HCT116 (cell line): ENCODE measurements at places on chromosomes 6 and 20. TPM values are rescaled to one million over a fixed set of nuclear protein-coding genes. Genes with fewer than 3 reads are reported as not detected.

TMEM244 gene
- total RNA-seq = not detected

GRCh38 chr20:32621071-32621890, 36.1 kb upstream of the NOL4L start:
- peak; percentile 54 for DNase-seq

FRK gene
- total RNA-seq = 3.7 TPM

- no peak for DNase-seq
These were observed 26.5 kb downstream of the HEBP2 start for GRCh38 chr6:138430361-138431145.

- DNase-seq = no peak
These were observed 88.8 kb downstream of the CD24 start for GRCh38 chr6:106885679-106886078.

GRCh38 chr6:126650931-126651330, 311.0 kb downstream of the CENPW start:
- no peak for DNase-seq

GABRR1 gene
- not detected for total RNA-seq

NHSL1 gene
- 15.4 TPM for total RNA-seq

DNA sequence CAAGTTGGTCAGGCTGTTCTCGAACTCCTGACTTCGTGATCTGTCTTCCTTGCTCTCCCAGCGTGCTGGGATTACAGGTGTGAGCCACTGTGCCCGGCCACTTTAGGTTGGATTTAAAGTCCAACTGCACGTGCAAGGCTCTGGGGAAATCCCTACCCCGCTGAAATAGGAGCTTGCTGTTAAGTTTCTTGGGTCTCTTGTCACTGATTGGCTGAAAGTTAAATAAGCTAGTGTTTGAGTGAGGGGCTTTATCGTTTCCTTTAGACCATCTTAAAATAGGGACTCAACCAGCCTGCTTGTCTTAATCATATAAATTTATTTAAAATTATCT, 11.1 kb upstream of the SERINC1 start:
- no peak for DNase-seq

GRCh38 chr6:122007339-122007738, 392.1 kb upstream of the HSF2 start:
- DNase-seq = no peak

DNA sequence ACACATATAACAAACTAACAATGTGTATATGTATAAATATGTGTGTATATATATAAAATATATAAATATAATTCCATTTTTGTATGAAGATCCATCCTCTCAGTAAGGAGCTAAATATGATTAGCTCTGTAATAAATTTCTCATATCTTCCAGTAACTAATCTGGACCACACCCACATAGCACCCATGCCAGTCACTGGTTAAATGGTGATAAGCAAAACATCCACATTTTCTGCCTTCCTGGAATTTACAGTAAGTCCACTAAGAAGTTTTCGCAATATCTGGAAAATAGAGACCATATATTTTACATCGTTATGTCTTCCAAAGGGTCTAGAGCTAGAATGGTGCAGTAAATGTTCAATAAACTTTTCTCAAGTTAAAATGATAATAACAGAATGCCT, 151.5 kb upstream of the STMND1 start:
- DNase-seq = no peak

- no peak for DNase-seq
These were observed 451.5 kb downstream of the EPM2A start for GRCh38 chr6:145283856-145284255.

CST4 gene
- total RNA-seq = not detected

- no peak for DNase-seq
These were observed 148.1 kb downstream of the SCML4 start for GRCh38 chr6:107676042-107676441.

NKX2-4 gene
- total RNA-seq = not detected

- DNase-seq = no peak
These were observed 412.6 kb upstream of the PLCB4 start for GRCh38 chr20:8656335-8656734.

DNA sequence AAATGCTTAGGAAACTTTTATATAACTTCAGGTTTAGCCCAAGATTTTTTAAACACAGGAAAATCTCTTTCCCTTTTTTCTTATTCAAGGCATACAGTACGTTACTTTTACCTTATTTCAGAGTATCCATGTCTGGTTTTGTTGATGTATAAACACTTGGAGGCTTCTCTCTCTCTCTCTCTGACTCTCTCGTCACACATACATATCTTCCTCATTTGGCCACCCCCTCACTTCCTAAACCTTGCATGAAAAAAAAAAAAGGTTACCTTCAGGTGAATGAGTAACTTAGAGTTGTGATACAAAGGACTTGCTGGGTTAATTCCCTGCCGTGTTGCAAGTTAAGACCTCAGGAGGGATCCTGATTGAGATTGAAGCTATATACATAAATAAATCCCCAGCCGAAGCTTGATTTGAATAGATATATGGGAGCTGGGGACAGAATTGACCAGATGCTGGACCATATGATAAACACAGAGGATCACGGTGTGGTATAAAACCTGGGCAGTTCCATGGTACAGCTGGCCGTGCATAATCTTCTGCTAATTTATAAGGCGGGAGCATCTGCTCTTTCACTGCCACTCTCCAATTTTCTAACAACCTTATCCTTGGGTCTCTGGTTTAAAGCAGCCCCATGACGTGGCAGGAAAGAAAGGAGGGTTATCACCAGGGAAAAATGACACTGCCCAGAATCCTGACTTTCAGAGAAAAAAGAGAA, 55.1 kb upstream of the IL20RA start:
- DNase-seq = no peak

DNA sequence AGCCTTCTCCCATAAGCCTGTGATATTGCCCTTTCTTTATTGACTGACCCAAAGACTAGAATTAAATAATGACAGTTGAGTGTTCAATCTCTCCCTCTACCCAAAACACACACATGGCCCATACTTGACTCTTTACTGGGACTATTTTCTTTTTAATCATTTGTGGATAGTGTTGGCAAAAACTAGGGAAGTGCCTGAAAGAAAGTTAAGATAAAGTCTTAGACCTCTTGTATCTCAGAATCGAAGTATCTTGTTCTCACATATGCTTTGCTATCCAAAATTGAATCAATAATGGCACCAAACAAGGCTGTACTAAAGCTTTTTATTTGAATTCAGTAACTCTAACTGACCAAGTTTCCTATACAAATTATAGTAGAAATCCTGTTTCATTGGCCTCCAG, 19.0 kb downstream of the TMEM244 start:
- DNase-seq = no peak

DNA sequence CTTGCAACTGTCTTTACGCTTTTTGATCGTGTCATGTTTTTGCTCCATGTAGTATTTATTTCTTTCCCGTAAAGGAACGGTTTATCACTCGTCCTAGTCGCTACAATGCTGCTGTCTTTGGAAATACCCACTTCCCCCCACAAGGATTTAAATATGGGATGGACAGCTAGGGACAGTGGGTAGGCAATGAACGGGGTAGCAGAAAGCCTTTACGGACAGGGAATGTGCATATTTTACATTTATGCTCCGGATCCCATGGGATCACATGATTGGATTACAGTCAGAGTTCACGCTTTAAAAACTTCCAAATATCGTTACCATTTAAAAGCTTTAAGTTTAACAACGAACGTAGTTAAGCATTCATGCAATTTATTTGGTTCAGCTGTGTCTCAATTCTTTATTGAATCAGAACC, 1.2 kb downstream of the HIVEP1 start:
- no peak for DNase-seq

- no peak for DNase-seq
These were observed at the start of gene SIRPB1 for GRCh38 chr20:1619861-1620444. SIRPB1 (minus strand) TSS chr20:1620009; CDS start chr20:1619944, 65 bp downstream.

GRCh38 chr6:33390767-33391277, 801 bp upstream of the KIFC1 start:
- DNase-seq = no peak

DNA sequence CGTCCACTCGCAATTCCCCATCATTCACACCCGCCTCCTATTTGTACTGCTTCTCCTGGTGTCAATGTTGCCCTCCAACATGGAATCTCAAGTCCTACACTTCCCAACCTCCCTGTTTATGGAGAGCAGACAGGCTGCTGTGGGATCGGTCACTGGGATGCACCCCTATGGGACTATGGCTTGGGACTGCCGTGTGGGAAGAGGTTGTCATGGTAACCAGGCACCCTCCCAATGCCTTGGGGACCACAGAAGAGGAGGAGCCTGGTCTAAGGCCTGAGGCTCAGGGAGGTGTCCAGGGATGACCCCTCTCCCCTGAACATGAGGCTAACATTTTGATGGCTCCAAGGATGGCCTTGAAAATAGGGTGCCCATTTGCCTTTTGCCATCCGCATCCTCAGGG, 116.6 kb upstream of the CST7 start:
- no peak for DNase-seq

SLC22A2 gene
- not detected for total RNA-seq

AIF1 gene
- total RNA-seq = not detected

ZNF334 gene
- total RNA-seq = not detected

DNA sequence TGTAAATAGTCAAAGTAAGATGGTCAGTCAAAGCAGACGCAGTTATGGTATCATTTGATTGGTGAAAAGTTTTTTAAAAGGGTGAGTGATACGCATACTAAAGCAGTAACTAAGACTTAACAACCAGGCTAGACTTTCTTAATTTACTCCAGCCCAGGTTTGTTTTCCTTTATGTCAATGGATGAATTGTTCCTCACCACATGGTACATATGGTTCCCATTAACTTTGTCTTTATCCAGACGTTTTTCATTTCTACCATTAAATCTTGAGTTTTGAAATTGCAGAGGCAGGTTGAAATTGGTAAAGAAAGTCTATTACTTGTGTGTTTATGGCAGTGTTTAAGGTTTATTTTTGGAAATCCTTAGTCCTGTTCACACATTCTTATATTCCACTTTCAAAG, 98.5 kb upstream of the SCGN start:
- no peak for DNase-seq

GRCh38 chr6:132952986-132953385, 138.6 kb downstream of the RPS12 start:
- DNase-seq = no peak

EMILIN3 gene
- total RNA-seq = not detected

- no peak for DNase-seq
These were observed 76.2 kb downstream of the SLC24A3 start for GRCh38 chr20:19288636-19289035.

DNA sequence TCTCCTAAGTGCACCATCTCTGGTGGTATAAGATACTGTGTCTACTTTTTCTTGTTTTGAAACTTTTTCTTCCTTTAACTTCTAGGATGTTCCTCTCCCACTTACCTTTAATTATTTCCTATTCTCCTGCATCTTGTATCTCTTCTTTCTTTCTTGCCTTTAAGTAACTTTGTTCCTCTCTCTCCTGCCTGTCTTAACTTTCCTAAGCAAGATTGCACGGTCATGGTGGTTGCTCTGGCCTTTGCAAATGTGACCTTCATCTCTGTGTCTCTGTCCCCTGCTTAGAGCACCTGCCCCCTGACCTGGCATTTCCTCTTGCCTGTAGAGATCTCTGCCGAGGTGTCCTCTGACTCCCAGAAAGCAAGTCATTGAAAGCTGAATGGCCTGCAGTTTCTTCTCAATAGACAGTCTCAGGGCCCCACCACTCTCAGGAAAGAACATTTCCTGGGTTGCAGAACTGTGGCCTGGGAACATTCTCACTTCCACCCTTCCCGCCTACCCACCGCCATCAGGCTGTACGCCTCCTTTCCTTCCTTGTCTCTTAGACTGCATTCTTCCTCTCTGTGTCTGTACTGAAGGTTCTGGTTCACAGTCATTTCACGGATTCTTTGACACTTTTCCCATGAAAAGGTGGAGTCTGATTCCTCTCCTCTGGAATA, 12.8 kb downstream of the ZDHHC14 start:
- no peak for DNase-seq

DNA sequence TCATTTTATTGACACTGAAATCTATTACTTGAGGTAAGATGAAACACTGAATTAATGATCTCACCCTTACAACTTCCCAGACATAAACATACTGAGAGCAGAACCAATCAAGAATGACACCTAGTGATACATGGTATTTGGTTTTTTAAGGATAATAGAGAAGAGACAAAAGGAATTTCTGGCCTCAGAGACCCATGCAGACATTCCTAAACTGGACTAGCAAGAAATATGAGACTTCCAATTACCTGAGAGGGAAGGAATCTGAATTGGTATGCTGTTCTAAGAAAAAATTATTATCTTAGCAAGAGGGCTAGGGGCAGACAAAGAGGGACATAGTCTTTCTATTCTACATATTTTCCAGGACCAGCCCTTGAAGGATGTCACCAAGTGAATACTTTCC, 141.1 kb downstream of the BMP5 start:
- no peak for DNase-seq

DNA sequence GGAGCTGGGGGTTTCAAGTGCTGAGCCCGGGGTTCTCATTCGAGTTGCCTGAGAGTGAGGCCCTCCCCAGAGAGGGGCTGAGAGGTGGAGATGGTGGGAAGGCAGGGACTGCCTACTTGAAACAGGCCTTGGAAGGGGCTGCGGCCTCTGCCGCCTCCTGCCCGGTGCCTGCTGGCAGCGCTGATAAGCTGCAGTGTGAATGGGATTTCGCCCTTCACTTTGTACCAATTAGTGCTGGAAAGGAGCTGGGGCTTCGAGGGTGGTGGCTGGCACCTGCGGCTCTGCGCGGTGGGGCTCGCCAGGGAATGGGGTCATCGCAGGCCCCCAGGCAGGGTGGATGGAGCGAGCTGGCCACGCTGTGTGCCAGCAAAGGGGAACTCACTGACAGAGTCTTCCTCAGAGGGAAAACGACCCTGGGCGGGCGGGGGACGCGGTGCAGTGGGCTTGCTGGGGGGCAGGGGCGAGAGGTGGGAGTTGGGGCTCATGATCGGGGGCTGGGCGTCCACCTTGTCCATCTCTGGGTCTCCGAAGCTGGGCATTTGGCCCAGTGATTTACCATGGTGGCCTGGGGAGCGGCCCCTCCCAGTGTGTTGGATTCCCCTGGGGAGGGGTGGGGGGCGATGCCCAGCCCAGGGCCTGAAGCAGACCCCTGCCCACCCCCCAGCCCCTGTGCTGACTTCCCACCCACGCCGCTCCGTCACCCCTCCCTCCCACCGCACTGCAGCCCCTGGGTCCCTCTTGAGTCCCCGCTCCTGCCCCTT, 22.9 kb downstream of the COL20A1 start:
- no peak for DNase-seq

MUC22 gene
- total RNA-seq = not detected

DNA sequence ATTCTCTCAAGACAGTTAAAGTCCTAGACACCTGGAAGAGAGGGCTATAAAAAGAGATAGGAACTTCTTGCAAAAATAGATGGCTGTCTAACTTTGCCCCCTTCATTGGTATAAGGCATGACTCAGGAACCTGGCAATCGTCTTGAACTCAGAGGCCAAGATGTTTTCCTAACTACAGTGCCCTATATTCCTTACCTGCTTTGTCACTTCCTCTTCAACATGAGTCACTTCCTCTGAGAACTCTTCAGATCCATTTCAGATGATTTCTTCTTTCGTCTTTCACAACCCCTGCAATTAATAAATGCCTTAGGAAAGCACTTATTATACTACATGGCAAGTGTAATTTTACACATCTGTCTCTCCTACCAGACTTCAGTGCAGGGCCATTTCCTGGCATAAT, 83.5 kb downstream of the HAO1 start:
- DNase-seq = no peak

DNA sequence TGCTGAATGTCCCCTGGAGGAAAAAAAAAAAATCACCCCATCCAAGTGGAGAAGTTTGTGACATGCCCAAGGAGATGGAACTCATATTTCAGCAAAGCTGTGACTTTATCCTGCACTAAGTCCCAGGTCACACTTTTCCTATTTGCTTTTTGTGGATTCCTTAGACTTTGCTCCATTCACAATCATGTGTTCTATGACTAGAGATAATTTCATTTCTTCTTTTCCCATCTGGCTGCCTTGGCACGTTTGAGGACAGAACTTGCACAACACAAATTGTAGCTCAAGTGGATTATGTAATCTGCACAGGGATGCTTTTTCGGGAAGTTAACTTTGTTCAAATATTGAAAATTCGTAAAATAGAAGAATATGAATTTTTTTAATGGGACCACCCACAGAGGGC, 100.7 kb upstream of the PTPN1 start:
- no peak for DNase-seq
